NCI-H2029 (cell line): ENCODE measurements at places on chromosomes 4 and X.

GRCh38 chr4:1200425-1201035 is 28.1 kb upstream of the SPON2 start:
- DNase-seq: no peak

- no peak for DNase-seq
Measured at GRCh38 chr4:16884673-16885460, 13.6 kb downstream of the LDB2 start.

DNA sequence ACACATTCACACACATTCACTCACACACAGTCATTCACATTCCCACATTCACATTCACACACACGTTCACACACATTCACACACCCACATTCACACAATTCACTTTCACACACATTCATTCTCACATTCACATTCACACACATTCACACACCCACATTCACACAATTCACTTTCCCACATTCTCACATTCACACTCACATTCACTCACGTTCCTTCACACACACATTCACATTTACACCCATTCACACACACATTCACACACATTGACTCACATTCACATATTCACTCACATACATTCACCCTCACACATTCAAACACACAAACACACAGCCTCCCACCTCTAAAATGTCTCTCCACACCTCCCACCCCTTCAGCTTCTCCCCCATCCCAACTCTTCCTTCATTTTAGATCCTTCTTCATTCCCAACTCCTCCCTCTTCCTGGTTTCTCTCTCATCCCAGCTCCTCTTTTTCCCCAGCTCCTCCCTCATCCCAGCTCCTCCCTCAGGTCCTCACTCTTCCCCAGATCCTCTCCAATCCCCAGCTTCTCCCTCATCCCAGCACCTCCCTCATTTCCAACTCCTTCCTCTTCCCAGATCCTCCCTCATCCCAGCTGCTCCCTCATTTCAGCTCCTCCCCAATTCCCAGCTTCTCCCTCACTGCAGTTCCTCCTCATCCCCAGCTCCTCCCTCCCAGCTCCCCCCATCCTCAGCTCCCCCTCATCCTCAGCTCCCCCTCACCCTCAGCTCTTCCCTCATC is 111.0 kb downstream of the FAM53A start:
- DNase-seq: no peak

DNA sequence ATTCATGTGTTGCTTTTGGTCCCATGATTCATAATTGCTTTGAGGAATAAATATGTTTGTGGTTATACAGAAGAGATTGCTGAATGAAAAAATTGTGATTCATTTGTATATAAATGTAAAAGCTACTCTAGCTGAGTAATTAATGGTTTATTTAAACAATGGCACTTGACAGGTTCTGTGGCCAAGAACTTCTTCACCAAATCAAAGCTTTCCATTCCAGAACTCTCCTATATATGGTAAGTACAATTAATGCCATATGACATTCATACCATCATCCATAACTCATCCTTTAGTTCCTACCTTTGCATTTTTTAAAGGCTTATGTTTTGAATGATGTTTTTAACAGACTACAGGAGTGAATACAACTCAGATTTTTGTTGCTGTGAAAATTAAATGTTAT is 105.8 kb downstream of the REPS2 start:
- DNase-seq: no peak

- DNase-seq: no peak
Measured at GRCh38 chr4:187171706-187172339, 448.2 kb upstream of the FAT1 start.

DNA sequence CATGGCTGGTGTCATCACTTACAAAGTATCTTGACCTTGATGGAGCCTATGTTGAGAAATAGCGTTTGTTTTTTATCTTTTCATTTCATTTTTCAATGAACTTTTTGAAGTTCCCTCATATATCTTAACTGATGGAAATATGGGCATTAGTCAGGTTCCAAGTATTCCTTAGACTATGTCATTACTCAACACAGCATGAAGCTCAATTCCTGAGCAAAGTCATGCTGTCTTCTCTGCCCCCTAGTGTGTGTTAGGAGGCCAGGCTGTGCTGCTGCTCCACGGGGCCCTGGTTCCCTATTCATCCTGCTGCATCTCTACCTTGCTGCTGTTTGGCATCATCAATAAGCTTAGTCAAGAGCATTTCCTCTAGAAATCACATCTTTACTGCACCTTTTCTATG is 40.9 kb downstream of the GPR143 start:
- DNase-seq: no peak

DNA sequence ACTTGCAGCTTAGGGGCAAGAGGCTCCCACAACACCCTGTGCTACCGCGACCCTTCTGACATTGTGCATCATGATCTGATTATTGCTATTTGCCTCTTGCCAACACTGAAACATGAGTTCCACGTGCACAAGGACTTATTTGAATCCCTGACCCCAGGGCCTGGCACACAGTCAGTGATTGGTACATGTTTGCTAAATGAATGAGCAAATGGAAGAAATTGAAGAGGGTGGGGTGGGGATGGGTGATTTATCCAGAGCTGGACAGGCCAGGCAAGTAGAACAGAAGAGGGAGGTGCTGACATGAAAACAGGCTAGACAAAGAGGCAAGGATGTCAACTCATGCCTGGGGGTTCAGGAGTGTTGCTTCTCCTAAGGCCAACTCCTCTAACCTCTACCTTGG is 24.9 kb upstream of the RPL39 start:
- DNase-seq: no peak

GRCh38 chrX:123607270-123607669 is 125.6 kb downstream of the THOC2 start:
- DNase-seq: no peak
